ENCODE measurements at places on chromosomes 16 and 17.

- DNase-seq = no peak
Measured at GRCh38 chr17:77354670-77355455, 214.1 kb downstream of the SEC14L1 start.

DNA sequence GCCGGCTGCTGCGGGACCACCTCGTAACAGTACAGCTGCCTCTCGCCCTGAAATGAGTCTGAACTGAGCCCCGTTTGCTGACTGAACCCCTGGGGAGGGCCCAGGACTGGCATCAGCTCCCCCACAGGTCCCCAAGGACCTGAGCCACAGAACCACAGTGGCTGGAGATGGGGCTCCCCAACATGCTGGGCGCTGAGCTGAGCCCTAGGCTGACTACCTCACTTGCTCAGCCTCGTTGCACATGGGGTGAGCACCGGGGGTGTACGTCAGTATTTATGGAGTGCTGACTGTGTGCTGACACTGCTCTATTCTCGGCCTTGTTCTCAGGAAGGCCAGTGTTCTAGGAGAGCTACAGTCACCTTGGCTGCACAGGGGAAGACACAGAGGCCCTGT, 6.6 kb upstream of the VASN start:
- no peak for DNase-seq

DNA sequence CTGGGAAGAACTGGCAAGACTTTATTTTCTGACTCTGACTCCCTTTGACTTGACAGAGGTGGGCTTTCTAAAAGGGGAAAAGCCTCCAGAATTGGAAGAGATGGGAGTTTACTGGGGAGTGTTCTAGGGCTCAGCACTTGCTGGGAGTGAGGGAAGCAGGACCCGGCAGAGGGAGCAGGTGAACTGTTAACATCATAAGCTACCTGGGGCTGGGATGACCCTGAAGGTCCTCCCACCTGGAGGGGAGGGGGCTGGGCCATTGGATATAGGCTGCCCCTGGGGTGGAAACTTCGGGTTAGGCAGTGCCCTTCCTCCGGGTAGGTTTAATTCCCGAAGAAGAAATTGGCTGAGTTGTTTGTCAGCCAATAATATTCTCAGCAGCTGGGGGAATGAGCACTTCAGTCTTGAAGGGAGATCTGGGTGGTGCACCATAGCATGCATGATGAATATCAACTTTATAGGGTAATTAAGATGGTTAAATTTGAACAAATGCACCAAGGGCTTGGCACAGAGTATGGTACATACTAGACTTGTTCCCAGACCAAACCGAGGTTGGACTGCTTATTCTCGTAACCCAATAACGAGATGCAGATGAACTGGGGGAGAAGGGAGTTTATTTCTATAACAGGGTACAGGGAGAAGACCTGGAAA, 337.0 kb downstream of the HAPSTR1 start:
- no peak for DNase-seq

DNA sequence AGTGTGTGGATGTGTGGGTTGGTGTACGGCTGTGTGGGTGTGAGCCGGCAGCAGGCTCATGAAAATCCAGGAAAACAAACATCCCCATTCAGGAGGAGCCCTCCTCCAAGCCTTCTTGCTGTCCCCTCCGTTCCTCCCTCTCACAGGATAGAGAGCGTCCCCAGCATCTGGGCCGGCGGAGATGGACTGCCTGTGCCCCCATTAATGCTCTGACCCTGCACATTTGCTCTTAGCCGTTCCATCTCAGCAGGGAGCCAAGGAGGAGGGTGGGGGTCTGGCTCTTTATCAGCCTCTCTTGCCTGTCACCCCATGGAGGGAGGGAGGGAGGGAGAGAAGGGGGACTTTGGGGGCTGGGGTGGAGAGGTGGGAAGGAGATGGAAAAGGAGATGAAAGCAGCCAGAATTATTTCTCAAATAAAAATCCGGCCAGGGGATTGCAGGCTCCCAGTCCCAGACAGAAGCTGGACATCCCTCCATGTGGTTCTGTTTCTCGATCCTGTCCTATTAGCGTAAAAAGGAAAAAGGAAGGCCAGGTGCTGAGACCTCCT, 240.0 kb upstream of the ZFHX3 start:
- no peak for DNase-seq

DNA sequence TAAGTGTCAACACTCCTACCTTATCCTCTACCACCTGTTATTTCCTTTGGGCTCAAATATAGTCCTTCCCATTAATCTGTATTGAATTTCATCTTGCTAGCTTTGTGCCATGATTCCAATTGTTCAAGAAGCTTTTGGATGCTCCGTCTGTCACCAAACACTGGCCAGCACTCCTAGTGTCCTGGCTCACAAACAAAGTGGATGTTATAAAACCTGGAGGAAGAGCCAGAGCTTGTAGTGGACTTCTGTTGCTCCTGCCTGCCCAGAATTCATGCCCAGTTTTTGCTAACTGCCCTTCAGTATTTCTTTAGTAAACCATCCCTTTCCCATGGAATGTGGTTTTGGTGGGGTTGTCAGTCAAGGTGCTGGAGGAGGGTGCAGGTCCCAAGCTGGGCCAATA, 77.2 kb upstream of the HS3ST2 start:
- no peak for DNase-seq
